ENCODE measurements at places on chromosomes 3 and 15.

DNA sequence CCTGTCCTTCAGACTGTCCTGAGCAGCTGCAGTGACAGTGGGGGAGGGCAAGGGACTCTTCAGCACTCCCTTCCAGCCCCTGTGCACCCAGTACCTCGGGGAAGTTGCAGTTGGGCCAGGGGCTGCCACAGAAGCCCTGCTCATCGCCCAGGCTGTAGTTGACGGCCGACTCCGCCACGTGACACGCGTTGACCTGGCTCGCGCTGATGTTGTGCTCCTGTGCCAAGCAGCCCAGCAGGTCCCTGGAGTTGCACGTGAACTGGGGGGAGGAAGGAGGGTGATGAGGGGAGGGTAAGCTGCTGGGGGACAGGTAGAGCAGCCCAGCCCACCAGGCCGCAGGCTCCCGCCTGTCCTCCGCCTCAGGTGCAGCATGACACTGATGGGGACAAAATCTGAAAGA, 101.2 kb downstream of the SEC22A start:
- DNase-seq, result no peak

DNA sequence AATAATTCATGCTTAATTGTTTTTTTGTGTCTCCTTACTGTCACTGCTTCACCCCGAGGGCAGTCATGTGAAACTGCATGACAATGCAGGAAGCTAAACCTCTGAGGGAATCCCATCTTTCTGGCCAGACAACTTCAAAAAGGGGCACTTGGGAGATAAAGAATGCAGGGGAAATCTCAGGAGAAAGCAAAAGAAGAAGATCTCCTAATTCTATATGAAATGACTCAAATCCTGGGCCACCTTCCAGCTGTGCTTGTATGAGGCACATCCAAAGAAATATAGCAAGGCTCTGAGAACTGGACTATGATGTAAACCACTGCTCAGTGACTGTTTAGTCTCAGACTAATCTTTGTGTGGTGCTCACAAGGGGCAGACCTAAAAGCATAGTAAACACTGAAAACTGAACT, 22.6 kb upstream of the UMPS start:
- no peak for DNase-seq

DNA sequence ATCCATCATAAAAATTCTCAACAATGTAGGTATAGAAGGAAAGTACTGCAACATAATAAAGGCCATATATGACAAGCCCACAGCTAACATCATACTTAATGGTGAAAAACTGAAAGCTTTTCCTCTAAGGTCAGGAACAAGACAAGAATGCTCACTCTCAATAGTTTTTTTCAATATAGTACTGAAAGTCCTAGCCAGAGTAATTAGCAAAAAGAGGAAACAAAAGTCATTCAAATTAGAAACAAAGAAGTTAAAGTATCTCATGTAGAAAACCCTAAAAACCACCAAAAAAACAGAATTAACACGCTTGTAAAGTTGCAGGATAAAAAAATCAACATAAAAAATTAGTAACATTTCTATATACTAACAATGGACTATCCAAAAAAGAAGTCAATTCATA, 61.8 kb downstream of the MYH15 start:
- no peak for DNase-seq

- no peak for DNase-seq
These were observed 108.2 kb upstream of the CHRM5 start for GRCh38 chr15:33859992-33860545.

DNA sequence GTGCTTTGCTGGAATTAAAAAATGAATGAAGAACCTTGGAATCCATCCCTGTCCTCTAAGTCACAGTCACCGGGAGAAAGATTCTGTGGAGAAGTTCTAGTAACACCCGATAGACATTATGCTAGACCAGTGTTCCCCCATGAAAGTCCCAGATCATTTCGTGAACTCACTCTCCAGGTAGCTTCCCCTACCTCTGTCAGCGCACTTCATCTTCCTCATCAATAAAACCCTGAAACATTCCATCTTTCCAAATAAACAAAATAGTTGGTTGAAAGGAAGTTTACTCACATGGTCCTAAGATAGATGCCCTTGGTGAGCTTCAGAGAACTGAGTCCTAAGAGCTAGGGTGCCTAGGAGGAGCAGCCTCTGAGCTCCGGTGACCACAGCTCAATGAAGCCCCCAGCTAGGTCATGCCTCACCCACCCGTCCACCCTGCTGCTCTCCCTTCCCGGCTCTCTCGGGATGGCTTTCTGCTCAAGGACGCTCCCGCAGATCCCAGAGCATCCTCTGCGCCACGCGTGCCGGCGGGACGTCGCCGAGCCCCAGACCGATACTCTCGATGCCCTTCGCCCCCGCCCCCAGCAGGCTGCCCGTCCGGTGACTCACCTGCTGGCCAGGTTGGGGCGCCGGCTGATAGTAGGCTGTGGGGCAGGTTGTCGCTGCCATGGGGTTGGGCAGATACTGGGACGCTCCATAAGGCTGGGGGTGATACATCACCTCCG, 776 bp downstream of the VGLL3 start:
- no peak for DNase-seq

- DNase-seq, result no peak
These were observed 166.4 kb upstream of the TLE3 start for GRCh38 chr15:70264014-70264582.

DNA sequence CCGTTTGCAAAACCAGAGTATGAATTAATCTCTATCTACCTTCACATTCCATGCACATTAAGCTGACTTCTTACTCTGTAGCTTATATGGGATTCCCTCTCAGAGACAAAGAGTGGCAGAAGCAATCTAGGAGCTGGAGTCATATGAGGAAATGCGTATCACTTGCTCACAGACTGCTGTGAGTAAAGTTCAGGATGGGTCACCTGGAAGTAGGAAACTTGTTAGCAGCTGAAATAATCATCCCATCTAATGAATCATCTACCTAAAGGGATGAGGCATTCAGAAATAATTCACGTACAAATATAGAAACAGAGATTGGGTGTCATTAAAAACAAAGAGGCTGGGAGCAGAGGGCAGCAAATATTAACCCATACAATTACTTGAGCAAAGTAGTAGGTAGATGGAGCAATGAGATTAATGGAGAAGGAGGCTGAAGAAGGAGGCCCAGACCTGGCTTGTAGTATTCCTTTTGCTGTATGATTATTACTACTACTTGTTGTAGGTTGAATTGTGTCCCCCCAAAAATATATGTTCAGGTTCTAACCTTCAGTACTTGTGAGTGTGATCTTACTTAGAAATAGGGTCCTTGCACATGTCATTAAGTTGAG, 866.3 kb downstream of the ROBO2 start:
- no peak for DNase-seq

- no peak for DNase-seq
These were observed 238.8 kb upstream of the WNT5A start for GRCh38 chr3:55725681-55726500.

GRCh38 chr3:138879541-138880380, 45.0 kb upstream of the PIK3CB start:
- DNase-seq, result no peak

DNA sequence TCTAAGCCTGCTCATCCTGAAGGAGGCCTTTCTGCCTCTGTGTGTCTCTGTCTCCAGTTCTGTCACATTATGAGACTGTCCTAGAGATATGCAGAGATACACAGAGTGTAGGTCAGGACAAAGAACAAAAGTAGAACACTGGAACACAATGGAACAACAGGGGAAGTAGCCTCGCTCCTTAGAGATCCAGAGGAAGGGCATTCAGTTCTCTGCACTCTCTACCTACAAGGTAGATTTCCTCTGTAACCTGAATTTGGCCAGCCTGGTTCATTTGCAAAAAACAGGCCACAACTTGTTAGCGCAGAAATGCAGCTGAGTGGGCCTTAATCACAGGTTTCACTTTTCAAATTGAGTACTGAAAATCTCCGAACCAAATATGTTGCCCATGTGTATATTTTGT, 19.4 kb downstream of the NEK10 start:
- no peak for DNase-seq

DNA sequence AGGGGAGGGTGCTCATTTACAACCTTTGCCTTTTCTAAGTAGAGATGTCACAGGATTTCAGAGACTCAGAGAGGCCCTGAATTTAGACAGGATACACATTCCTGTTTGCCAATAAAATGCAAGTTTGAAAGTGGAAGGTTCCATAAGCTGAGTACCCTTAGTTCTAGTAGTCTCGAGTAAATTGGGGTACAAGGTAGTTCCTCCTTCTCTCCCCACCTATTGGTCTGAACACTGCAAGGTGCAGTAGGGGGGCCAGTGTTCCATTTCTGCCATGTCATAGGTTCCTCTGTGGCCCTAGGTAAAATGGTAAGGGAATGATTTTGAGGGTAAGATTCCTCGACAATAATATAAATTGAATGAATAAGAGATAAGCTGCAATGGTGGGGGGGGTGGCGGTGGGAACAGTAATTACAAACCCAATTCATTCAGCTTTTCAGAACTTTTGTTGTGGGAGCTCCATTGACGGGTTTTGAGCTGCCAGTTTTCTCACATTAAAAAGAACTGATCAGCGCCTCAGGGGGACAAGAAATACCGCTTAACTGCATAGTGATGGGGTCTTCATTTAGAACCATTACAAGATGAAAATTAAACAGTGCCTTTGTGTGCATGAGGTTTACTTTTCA, 5.9 kb downstream of the SOX2 start:
- no peak for DNase-seq

DNA sequence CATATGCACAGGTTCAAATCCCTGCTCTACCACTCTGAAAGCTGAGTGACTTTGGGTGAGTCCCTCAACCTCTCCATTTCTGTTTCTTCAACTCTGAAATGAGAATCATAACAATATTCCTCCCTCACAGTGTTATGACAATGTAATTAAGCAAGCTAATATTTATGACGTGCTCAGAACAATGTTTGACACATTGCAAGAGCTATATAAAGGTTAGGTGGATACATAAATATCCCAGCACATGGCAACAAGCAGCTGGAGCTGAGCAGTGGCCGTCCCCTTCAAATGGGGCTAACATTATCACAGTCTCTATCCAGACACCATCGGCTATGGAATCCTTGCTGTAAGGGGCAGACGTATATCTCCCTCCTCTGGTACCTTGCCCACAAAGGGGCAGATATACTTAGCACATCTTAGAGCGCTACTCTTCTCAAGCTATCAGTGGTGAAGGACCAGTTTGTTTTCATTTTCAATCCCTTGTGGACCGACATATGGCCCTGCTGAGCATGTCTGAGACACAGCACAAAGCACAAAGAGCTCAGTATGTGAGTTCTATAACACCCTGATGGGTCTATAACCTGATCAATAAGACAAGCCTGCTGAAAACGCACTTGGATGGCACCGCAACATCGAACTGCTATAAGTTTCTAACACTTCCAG, 80.9 kb downstream of the PRICKLE2 start:
- no peak for DNase-seq

DNA sequence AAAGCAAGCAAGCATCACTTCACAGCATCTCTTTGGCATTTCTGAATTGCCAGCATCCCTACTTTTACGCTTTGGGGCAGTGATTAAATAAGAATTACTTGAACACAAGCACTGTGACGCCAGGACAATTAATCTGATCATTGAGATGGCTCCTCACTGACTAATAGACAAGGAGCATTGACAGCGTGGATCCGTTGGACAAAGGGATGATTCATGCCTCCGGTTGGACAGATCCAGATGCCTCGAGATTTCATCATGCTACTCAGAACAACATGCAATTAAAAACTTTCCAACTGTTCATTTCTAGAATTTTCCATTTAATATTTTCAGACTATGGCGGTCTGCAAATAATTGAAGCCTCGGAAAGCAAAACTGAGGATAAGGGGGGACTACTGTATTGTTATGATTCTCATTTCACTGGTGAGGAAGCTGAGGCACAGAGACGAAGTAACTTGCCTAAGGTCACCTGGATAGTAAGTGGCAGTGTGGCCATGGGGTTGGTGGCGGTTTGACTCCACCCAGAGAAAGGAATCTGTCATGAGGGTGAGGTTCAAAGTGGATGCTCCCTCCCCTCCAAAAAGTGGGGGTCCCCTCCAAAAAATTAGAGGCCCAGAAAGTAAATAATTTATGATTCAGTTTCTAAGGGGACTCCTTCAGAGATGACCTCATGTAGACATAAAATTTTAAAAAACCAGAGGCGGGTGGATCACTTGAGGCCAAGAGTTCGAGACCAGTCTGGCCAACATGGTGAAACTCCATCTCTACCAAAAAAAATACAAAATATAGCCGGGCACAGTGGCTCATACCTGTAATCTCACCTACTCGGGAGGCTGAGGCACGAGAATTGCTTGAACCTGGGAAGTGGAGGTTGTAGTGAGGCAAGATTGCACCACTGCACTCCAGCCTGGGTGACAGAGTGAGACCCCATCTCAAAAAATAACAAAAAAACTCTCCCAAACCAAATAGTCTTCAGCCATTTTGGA, 12.3 kb upstream of the PGPEP1L start:
- no peak for DNase-seq

GRCh38 chr15:67551207-67551743, 8.8 kb downstream of the MAP2K5 start:
- no peak for DNase-seq

DNA sequence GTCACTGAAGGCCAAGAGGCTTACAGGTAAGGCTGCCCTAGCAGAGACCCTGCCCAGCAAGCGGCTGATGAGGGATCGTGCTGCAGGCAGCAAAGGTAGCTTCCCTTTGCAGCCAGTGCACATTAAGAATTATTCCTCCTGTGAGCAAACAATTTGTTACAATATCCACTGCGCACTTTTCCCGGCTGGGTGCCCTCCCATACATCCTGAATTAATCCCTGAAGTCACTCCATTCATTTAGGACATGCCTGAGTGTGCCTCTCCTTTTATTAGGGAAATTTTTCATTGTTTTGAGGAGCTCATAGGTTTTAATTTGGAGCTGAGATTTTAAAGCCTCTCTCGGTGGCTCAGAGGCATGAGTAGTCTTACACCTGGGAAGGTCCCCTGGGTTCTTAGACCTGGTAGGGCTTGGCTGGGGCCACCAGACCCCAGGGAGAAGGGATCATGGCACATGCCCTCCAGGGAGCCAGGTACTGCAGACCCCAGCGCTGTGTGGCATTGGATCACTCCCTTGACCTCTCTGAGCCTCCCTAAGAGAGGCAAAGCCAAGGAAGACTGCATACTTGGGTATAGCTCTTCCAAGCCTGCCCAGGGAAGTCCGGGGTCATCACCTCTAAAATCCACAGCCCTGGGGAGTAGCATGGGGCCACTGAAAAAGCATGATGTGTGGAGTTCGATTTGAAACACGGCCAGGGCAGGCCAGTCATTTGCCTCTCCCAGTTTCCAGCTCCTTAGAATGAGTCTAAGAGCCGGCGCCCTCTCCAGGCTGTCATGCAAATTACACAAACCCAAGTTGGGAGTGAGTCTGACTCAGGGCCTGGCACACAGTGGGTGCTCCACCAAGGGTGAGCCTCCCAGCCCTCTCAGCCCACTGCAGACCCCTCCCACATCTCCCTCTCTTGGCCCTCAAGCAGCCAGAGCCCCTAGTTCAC, 151.9 kb upstream of the LINGO1 start:
- no peak for DNase-seq

GRCh38 chr3:116188231-116188785, 257.0 kb downstream of the LSAMP start:
- no peak for DNase-seq

Measured in T-helper 1 cell (primary cell).